ENCODE measurements at places on chromosomes 2 and 18. TPM values are rescaled to one million over a fixed set of nuclear protein-coding genes. Genes with fewer than 3 reads are reported as not detected.

- no peak overlapping the region for H3K4me3 ChIP-seq
- no peaks in the 10 kb centered on the region for H3K27me3 ChIP-seq
- no peaks in the 10 kb centered on the region for H3K4me1 ChIP-seq
- no peak overlapping the region for H3K27ac ChIP-seq
- DNase-seq, result no peak
Measured at GRCh38 chr2:4416431-4416830, 713.1 kb downstream of the DCDC2C start.

GRCh38 chr2:33729353-33729752 is 130.3 kb upstream of the FAM98A start:
- H3K36me3 ChIP-seq, result no peaks in the 10 kb centered on the region
- no peaks in the 10 kb centered on the region for H3K4me1 ChIP-seq
- no peak overlapping the region for H3K4me3 ChIP-seq
- no peaks in the 10 kb centered on the region for H3K27me3 ChIP-seq
- no peak for DNase-seq
- no peak overlapping the region for H3K27ac ChIP-seq

DNA sequence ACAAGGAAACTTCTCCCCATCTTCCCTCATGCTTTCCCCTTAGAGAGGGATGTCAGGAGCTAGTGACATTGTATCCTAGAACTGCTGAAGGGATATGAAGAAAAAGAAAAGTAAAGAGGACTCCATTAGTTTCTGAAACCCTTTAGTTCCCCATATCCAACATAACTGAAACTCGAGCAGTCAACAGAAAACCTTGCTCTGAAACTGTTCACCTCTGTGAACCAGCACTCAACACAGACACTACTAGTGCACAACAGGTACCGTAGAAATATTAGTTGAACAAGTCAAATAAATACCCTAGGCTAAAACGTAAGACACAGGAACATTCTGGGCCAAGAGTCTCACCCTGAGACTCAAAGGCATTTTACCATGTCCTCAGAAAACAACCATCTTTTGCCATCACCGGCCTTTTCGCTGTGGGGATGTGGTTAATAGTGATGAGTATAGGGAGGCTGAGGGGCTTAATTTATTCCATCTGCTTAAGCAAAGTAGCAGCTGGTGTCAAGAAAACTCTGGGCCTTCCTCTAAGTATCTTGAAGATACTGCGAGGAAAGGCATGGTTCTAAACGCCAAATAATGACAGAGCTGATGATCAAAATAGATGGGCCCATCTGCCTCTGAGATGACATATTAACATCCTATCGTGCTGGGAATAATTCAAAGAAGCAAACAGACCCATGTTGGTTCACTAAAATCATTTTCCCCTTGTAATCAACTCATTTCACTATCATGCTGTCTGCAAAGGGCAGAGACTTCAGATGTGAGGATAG is 156.8 kb downstream of the STK39 start:
- DNase-seq, result no peak
- no peak overlapping the region for H3K4me3 ChIP-seq
- no peaks in the 10 kb centered on the region for H3K27me3 ChIP-seq
- H3K36me3 ChIP-seq, result no peaks in the 10 kb centered on the region
- H3K27ac ChIP-seq, result no peak overlapping the region

The SCYGR4 gene
- not detected for total RNA-seq

GRCh38 chr2:57181315-57182038 is 865.1 kb upstream of the VRK2 start:
- H3K36me3 ChIP-seq, result no peaks in the 10 kb centered on the region
- H3K4me3 ChIP-seq, result no peak overlapping the region
- no peak for DNase-seq
- H3K27ac ChIP-seq, result no peak overlapping the region
- no peaks in the 10 kb centered on the region for H3K27me3 ChIP-seq
- no peaks in the 10 kb centered on the region for H3K4me1 ChIP-seq

DNA sequence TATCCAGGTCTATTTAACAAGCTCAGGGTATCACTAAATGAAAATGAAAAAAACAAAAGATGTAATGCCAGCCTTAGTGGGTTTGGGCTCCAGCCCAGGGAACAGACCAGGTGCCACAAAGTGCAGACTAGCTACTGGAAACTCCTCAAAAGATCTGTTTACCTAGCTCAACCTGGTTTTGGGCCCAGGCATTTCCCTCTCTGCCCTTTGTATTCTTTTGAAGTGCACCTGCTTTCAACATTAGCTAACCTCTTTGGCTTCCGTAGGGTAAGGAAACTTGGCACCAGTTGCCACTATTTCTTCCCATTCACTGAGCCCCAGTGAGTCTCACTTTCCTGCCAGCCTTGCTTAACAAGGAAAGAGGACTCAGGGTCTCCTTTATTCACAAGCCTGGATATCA is 123.6 kb upstream of the CDCA7 start:
- no peak overlapping the region for H3K4me3 ChIP-seq
- no peak for DNase-seq
- no peaks in the 10 kb centered on the region for H3K36me3 ChIP-seq
- no peak overlapping the region for H3K27ac ChIP-seq
- H3K4me1 ChIP-seq, result no peaks in the 10 kb centered on the region

DNA sequence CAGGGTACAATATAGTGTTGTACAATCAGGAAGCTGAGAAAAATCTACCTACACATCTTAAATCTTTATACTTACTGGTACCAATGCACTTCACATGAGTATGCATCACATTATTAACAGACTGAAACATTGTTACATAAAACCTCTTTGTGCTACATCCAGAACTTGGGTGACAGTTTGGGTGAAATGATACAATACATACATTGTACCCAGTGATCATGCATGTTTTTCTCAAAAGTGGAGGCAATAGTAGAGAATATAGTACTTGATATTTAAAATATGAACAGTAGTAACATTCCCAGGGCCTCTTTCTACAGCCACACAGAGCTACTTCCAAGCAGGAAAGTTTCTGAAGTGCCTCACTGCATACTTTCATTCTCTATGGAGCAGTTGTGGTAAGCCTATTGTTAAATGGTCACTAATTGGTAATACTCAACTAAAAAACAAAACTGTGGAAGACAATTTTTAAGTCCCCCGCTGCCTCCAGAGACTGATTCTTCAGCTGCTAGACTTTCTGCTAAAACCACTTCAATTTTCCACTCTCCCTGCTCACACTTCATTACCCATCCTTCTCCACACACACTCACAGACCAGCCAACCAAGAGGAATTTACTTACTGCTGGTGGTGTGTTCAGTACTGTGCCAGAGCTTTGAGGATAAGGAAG is 22.9 kb upstream of the GRB14 start:
- H3K4me1 ChIP-seq, result no peaks in the 10 kb centered on the region
- no peaks in the 10 kb centered on the region for H3K36me3 ChIP-seq
- no peak overlapping the region for H3K27ac ChIP-seq
- H3K27me3 ChIP-seq, result no peaks in the 10 kb centered on the region

- no peaks in the 10 kb centered on the region for H3K27me3 ChIP-seq
- DNase-seq, result no peak
- no peak overlapping the region for H3K4me3 ChIP-seq
- no peaks in the 10 kb centered on the region for H3K36me3 ChIP-seq
Measured at GRCh38 chr2:8656160-8656641, 25.7 kb upstream of the ID2 start.

DNA sequence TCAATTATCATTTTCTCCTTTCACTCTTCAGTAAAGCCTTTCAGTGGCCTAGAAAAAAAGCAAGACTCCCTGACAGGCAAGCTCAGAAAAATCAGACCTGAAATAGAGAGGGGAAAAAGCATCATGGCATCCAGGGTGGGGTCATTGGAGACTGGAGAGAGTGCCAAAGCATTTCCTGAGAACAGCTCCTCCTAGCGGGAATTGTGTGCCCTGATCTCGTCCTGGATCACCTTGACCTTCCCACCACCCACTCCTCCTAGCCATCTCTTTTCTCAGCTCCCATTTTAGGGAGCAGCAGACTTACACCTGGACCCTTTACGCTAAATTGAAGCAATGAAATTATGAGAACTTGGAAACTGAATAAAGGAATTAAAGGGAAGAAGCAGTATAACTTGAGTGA is 176.6 kb downstream of the VWC2L start:
- no peak overlapping the region for H3K27ac ChIP-seq
- H3K4me3 ChIP-seq, result no peak overlapping the region
- no peak for DNase-seq
- H3K4me1 ChIP-seq, result no peaks in the 10 kb centered on the region
- H3K27me3 ChIP-seq, result no peaks in the 10 kb centered on the region
- H3K36me3 ChIP-seq, result no peaks in the 10 kb centered on the region

- H3K36me3 ChIP-seq, result no peaks in the 10 kb centered on the region
- H3K4me3 ChIP-seq, result no peak overlapping the region
- no peaks in the 10 kb centered on the region for H3K4me1 ChIP-seq
- no peaks in the 10 kb centered on the region for H3K27me3 ChIP-seq
- DNase-seq, result no peak
Measured at GRCh38 chr18:77551055-77551454, 301.4 kb downstream of the GALR1 start.

DNA sequence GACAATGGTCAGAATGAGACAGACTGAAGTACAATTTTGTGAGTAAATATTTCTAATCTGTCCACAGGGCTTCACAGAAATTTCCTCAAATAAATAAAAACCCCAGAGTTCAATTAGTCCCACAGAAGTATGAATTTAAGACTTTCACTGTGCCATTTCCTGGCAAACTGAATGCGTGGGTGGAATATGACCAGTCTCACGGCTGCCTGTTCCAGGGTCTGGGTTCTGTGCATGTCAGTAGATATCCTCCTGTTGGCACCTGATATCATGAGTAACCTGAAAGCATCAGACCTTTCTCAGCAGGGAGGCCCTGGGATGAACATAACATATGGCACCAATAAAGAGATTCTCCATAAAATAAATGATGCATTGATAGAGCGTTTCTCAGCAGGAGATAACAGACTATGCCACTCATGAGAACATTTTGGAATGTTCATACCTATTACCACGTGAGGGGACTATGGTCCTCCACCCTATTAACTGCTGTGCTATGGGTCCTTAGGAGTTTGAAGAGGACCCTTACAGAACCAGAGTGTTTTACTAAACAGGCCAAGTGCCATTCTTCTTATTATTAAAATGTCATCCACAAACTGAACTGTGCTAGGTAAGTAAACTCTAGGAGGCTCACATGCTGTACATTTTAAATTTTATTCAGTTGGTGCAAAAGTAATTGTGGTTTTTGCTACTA is 10.6 kb upstream of the MALL start:
- no peak overlapping the region for H3K4me3 ChIP-seq
- no peaks in the 10 kb centered on the region for H3K27me3 ChIP-seq
- DNase-seq, result no peak
- H3K27ac ChIP-seq, result no peak overlapping the region
- H3K4me1 ChIP-seq, result no peaks in the 10 kb centered on the region

The REG3G gene
- not detected for total RNA-seq

The ABCG8 gene
- total RNA-seq, result not detected

GRCh38 chr18:7572822-7573221 is 5.7 kb downstream of the PTPRM start:
- no peak overlapping the region for H3K27ac ChIP-seq
- DNase-seq, result no peak
- H3K36me3 ChIP-seq, result no peaks in the 10 kb centered on the region
- H3K4me1 ChIP-seq, result no peaks in the 10 kb centered on the region
- no peaks in the 10 kb centered on the region for H3K27me3 ChIP-seq

GRCh38 chr2:113113807-113114206 is 13.6 kb upstream of the IL1RN start:
- H3K4me3 ChIP-seq, result no peak overlapping the region
- no peak for DNase-seq
- H3K27ac ChIP-seq, result no peak overlapping the region
- no peaks in the 10 kb centered on the region for H3K27me3 ChIP-seq
- no peaks in the 10 kb centered on the region for H3K36me3 ChIP-seq
